ENCODE measurements at places on chromosomes 16 and 17. TPM values are rescaled to one million over a fixed set of nuclear protein-coding genes. Genes with fewer than 3 reads are reported as not detected.

GRCh38 chr17:33023790-33024189, 32.1 kb downstream of the SPACA3 start:
- DNase-seq, result no peak

- no peak for DNase-seq
Measured at GRCh38 chr17:75875940-75876189, 2.5 kb downstream of the TRIM47 start.

Gene CPNE2
- total RNA-seq, result 6.7 TPM

DNA sequence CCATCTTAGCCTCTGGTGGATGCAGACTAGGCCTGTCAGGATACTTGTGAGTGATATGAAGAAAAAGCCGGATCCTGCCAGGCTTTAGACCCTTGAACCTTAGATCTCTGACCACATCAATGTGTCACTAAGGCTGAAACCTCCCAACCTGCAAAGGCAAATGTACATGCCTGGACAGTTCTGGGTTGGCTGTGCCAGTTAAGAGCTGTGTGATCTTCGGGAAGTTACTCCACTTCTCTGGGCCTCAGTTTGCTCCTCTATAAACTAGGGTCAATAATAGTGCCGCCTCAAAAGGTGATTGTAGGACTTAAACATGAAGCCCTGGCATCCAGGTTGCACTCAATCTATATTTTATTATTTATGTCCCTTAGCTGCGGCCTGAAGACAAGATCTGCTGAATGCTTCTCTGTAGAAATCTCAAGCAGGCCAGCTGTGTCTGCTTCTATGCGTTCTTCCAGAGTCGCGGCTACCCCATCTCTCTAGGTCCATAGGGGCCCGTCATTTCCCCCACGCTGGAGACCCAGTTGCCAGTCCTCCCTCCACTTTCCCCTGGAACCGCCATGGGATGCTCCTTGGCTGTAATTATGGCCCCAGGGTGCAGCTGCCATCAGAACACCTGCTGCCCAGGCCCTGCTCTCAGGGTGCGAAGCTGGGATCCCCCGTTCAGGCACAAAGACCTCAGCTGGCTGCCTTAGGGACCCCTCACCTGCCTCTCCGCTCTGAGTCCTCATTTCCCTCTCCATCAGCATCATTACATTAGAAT, 50.2 kb downstream of the AKAP1 start:
- no peak for DNase-seq

Gene SLC13A2
- 0.29 TPM for total RNA-seq

DNA sequence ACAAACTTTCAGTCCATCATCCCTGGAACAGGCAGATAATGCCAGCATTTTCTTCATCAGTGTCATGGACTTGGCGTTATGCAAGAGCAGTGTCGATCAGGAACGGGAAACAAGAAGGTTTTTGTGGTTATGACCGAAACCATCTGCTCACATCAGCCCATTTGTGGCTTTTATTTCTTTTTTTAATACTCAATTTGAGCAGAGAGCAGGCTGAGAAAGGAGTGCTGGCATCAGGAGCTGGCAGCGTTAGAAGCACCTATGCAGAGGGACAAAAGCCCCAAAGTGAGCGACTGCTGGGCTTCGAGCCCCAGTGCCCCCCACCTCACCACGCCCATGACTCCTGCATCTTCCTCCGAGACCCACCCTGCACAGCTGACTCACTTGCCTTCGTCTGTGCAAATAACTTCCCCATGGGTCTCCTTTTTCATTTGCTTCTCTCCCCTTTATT, 16.2 kb upstream of the CD300E start:
- DNase-seq, result no peak

DNA sequence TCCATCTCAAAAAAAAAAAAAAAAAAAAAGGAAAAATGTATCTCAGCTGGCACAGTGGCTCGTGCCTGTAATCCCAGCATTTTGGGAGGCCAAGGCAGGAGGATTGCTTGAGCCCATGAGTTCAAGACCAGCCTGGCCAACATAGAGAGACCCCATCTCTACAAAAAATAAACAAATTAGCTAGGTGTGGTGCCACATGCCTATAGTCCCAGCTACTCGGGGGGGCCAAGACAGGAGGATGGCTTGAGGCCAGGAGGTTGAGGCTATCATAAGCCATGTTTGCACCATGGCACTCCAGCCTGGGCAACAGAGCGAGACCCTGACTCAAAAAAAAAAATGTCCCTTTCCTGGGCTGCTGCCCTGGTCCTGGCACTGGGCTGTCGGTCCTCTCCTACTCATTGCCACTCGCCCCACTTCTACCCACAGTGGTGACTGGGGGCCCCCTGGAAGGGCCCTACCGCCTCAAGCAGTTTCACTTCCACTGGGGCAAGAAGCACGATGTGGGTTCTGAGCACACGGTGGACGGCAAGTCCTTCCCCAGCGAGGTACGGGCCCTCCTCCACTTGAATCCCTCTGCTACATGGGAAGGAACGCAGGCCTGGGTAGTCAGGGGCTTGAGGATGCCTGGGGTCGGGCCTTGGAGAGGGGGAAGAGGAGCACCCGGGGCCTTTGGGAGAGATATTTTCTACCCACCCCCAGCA, 6.1 kb downstream of the CA7 start:
- no peak for DNase-seq

DNA sequence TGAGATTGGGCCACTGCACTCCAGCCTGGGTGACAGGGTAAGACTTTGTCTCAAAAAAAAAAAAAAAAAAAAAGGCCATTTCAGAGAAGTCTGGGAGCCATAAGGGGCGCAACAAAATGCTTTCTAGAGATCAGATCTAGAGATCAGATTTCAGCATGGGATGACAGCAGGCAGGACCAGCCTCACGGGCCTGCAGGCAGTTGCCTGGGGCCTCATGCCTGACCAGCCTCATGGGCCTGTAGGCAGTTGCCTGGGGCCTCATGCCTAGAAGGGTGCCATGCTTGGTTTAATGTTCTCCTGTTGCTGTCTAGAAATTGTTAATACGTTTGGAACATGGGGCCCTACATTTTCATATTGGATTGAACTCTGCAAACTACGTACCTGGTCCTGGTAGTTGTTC, 59.4 kb downstream of the MARF1 start:
- no peak for DNase-seq

- DNase-seq, result no peak
Measured at GRCh38 chr17:73870068-73870467, 225.8 kb upstream of the SDK2 start.

GRCh38 chr16:64507240-64508024, 614.4 kb downstream of the CDH11 start:
- no peak for DNase-seq

Gene KRTAP2-1
- total RNA-seq, result not detected

GRCh38 chr16:52364500-52364899, 182.4 kb downstream of the TOX3 start:
- DNase-seq, result no peak

DNA sequence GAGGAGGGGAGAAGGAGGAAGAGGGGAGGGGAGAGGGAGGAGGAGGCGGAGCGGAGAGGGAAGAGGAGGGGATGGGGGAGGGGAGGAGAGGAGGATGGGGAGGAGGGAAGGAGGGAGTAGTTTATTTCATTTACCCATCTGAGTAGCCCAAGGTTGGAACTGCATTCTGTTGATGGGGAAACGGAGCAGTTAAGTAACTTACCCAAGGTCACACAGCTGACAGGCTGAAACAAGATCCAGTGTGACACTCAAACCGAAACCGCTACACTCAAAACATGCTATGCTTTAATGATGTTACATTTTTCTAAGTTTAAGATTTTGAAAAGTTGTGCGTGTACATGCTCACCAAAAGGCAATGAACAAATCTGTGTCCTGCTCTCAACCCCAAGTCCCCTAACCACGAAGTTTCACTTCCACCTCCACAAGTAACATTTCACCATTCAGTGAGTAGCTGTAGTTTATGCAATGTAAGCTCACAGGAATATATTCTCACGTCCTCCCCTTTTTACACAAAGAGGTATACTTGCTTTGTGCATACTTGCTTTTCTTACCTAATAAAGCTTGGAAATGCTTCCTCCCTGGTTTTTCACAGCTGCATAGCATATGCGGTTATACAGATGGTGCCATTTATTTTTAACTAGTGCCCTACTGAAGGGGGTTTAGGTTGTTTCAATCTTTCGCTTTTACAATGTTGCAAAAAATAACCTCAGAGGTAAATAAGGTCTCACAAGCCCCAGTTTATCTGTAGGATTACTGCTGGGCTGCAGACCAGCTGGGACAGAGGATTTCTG, 275.3 kb downstream of the PARN start:
- no peak for DNase-seq

- DNase-seq, result no peak
Measured at GRCh38 chr17:53659181-53659580, 163.5 kb upstream of the KIF2B start.

DNA sequence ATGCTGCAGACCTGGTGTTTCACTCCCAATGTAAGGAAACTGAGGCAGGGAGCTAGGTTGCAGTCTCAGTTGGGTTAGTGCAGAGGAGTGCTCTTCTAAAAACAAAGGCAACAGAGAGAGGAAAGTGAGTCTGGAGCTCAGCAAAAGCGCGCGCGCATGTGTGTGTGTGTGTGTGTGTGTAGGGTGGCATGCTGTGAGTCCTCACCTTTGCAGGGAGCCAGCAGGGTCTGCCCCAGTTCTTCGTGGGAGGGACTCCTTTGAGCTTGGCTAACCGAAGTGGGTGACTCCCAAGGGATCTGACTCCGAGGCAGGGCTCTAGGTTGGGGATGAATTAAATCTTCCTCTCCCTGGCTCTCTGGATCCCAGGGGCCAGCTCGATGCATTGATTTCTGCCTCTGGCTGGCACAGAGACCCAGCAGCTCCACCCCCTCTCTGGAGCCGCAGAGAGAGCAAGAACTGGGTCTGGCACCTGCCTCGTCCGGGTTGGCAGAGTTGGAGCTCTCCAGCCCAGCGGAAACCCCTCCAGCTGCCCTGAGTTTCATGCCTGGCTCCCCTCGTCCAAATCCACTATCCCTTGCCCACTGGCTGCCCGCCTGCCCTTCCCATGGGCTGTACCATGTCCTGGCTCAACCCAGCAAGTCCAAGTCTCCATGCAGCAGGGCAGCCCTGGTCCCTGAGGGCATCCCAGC, 1.3 kb upstream of the BTBD17 start:
- DNase-seq, result no peak

GRCh38 chr17:82097184-82097918, 685 bp downstream of the FASN start:
- DNase-seq, result peak; percentile 52

Gene SPN
- 0.19 TPM for total RNA-seq

- DNase-seq, result no peak
Measured at GRCh38 chr16:2912330-2913199, 834 bp downstream of the FLYWCH1 start.

Gene ARL5C
- not detected for total RNA-seq

- DNase-seq, result no peak
Measured at GRCh38 chr16:71854369-71854948, 8.7 kb downstream of the ATXN1L start.

GRCh38 chr16:15830832-15831451, 25.9 kb downstream of the MYH11 start:
- DNase-seq, result no peak

DNA sequence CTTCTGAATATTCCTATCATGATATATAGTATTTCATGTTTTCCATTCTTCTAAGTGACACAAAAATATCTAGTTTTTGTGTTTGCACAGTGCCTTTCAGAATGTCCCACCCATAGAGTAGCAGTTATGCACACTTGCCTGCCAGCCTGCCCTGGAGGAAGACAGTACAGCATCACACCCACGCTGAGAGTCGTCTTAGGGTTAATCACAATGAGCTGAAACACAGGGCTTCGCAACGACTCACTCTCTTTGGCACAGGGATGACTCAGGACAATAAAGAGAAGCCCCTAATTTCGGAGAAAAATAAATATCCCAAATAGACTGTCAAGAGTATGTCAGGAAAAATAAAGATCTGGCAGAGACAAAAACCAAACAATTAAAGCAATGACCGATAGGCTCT, 11.6 kb upstream of the NDUFAB1 start:
- DNase-seq, result no peak

Gene CCL17
- not detected for total RNA-seq

DNA sequence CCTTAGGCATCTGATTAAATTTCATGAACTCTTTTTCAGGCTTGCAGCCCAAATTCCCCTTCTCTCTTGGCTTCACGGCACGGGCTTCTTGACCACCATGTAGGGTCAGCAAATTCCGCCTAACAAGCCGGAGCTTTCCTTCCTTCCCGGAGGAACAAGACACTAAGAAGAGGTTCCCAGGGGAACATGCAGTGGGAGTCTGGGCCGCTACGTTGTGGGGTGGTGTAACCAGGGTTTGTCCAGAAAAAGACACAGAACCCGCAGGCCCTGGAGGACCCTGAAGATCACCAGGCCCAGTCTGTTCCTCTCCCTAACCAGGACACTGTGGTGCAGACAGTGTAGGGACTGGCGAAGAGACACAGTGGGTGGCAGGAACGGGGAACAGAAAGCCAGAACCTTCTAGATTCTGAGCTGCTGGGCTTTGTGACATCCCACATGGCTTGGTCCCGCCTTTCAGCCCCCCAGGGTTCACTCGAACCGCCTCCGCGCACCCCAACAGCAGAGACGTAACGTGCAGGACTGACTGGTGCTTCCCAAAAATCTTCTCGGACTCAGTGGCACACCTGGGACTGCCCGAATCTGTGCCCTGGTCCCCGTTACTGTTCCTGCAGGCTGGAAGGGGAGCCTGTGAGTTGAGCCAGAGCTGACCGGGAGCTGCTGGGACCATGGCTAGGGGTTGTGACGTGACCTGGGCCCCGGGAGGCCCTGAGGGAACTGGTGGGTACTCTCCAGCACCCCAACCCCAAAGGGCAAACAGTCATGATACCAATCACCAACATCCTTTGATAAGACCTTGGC, 55.2 kb downstream of the TBC1D16 start:
- DNase-seq, result no peak

- peak; percentile 8 for DNase-seq
Measured at GRCh38 chr17:58307468-58308172, 21.0 kb downstream of the TSPOAP1 start.

DNA sequence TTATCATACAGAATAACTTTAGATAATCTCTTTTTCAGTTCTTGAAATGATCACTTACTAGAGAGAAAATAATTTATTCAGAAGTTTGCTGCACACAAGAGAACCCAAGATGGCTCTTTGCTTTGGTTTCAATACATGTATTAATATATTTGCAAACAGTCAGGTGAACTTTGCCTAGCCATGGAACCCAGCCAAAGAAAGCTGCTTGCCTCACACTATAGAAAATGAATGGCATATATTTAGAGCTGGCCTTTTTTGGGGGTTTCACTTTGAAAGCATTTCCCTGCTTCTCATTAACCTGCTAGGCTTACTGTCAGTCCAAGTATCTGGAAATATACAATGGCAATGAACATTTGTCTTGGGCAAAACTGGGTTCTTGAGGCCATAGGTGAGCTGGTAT, 75.3 kb downstream of the MRTFB start:
- no peak for DNase-seq

GRCh38 chr16:17488506-17488905, 17.7 kb upstream of the XYLT1 start:
- DNase-seq, result no peak

Gene SGCA
- total RNA-seq, result not detected

DNA sequence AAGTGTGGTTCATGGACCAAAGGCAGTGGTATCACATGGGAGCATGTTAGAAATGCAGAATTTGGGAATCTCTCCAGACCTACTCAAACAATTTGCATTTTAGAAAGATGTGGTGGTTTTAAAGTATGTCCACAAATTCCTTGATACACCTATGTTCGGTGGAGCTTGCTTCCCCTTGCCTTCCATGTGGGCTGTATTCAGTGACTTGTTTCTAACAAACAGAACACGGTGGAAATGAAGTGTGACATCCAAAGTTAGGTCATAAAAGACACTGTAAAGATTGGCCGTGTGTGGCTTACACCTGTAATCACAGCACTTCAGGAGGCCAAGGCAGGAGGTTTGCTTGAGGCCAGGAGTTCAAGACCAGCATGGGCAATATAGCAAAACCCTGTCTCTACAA, 16.7 kb downstream of the COQ7 start:
- no peak for DNase-seq

Gene NPIPA5
- 8.5 TPM for total RNA-seq

GRCh38 chr17:79695797-79696609, 34.7 kb upstream of the ENPP7 start:
- DNase-seq, result no peak

Gene MSLN
- total RNA-seq, result 0.50 TPM
